ENCODE measurements at places on chromosomes 6 and 20. TPM values are rescaled to one million over a fixed set of nuclear protein-coding genes. Genes with fewer than 3 reads are reported as not detected.

GRCh38 chr20:51042657-51043247 is 19.8 kb upstream of the KCNG1 start:
- no peak for DNase-seq

- no peak for DNase-seq
Measured at GRCh38 chr6:108268845-108269244, 8.0 kb upstream of the SNX3 start.

GRCh38 chr6:135675026-135675425 is 176.5 kb upstream of the PDE7B start:
- DNase-seq: no peak

DNA sequence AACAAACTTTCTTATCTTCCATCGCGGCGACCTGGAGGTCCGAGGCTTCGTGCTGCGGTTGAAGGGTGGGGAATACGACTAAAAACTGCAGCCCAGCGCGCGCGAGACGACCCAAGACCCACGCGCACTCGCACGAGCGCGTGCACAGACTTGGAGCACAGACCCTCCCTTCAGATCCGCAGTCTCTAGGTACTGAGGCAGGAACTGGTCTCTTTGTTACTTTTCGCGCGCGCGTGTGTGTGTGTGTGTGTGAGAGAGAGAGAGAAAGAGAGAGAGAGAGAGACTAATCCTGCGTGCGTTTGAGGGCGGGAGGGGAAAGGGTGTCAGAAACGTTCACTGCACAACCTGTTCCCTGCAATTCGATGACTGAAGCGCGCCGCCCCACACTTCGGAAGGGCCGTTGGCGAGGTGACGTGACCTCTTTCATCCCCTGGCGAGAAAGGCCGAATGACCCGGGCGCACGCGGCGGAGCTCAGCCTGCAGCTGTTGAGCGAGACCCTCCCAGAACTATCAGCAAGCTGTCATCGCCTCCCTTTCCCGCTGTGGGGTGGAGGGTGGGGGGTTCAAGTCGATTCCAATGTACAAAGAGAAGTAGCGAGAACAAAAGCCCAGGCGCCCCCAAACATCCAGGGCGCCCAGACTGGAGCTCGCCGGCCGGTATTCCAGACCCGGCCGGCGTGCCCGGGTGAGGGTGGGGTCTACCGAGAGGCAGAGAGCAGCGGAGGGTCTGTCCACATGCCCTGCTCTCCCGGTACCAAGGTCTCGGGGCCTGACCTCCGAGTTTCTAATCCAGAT is 1.5 kb upstream of the TUBB2B start:
- no peak for DNase-seq

GRCh38 chr6:169824021-169824420 is 72.6 kb downstream of the ERMARD start:
- DNase-seq: no peak

DNA sequence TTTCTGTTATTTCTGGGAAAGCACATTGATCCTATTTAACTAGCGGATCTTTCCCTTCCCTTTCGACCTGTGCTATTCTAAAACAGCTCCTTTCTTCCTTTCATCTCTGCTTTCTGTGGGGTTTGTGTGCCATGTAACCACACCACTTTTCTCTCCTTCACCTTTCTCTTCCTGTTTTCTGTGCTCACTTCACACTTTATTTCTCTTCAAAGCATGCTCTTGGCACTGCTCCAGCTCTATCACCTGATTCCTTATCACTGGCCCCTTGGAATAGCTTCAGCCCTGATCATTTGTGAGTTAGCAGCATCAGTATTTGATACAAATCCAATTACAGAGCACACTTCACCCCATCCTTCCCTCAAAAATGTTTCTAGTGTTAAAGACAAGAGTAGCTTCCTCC is 8.1 kb upstream of the METTL24 start:
- no peak for DNase-seq

DNA sequence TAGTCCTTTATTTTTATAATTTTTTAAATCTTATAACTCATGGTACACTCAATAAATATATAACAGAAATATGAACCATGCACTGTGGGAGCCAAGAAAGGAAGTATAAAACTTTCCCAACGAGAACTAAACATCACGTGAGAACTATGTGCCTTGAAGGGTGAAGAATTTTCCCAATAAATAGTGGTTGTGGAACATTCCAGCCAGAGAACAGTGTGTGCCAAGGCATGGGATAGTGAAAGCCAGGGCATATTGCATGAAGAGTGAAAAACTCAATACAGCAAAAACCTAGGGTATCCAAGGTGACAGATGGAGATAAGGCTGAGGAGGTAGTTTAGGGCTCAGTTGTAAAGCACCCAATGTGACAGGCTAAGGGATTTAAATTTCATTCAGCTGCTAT is 86.1 kb downstream of the SIM1 start:
- no peak for DNase-seq

DNA sequence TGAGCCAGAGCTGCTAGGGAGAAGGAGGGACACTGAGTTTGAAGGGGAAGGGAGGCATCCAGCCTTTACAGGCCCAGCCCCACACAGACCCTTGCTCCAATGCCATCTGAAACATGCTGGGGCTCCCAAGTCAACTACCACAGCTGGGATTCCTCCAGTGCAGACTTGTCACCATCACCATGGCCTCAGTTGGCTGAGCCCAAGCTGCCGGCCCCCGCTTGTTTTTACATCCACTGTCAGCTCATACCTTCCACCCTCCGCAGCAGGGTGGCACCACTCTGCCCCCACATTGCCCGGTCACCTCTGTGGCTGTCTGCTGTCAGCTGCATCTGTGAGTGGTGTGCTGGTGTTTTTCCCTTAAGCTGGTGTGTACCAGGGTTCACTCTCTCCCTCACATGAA is 26.1 kb downstream of the GFOD1 start:
- DNase-seq: no peak

GRCh38 chr20:12989586-12990115 is 19.1 kb upstream of the SPTLC3 start:
- no peak for DNase-seq

DNA sequence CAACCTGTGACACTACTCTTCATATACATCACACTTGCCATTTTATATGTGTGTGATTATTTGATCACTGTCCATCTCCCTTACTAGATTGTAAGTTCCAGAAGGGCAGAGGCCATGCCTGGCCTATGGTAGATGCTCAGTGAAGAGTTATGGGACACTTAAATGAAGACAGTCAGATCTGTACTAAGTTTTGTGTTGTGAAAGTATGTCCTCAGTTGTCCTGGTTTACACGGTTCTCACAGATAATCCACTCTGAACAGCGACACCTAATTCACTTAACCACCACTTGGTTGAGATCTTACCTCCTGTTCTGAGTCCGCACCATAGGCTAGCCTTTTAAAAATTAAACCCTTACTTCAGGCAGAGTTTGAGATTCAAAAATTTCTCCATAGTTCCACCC is 434.1 kb upstream of the SOX4 start:
- no peak for DNase-seq

- no peak for DNase-seq
Measured at GRCh38 chr6:110728501-110728900, 86.8 kb downstream of the CDK19 start.

DNA sequence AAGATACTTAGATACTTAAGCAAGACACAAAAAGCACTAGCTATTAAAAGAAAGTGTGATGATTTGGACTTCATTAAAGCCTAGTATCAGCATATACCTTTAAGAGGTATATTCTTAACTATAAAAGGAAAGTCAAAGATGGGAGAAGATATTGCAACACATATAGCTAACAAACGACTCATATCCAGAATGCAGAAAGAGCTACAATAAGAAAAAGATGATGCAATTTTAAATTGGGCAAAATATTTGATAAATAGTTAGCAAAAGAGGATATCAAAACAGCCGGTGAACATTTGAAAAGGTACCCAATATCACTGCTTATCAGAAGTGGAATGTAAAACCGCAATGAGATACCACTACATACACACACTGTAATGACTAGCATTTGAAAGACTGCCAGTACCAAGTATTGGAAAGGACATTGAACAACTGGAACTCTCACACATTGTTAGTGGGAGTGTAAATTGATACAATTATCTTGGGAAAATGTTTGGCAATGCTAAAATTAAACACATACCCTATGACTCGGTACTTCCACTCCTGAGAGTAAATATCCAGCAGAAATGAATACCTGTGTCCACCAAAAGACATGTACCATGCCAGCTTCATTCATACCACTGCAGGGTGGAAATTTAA is 25.7 kb downstream of the MUC22 start:
- no peak for DNase-seq

- DNase-seq: no peak
Measured at GRCh38 chr6:78947529-78947928, 80.2 kb downstream of the IRAK1BP1 start.

- DNase-seq: no peak
Measured at GRCh38 chr6:170295510-170296422, 4.9 kb upstream of the DLL1 start.

PLEKHG1 gene
- total RNA-seq: 24.5 TPM

PTPRT gene
- 45.0 TPM for total RNA-seq

TNFRSF6B gene
- 3.2 TPM for total RNA-seq

KCNG1 gene
- total RNA-seq: 9.9 TPM

COL19A1 gene
- 0.49 TPM for total RNA-seq
